ENCODE measurements at places on chromosomes 2 and 18.

- no peak for DNase-seq
Observed at GRCh38 chr2:190653231-190653630, 4.3 kb downstream of the NAB1 start.

DNA sequence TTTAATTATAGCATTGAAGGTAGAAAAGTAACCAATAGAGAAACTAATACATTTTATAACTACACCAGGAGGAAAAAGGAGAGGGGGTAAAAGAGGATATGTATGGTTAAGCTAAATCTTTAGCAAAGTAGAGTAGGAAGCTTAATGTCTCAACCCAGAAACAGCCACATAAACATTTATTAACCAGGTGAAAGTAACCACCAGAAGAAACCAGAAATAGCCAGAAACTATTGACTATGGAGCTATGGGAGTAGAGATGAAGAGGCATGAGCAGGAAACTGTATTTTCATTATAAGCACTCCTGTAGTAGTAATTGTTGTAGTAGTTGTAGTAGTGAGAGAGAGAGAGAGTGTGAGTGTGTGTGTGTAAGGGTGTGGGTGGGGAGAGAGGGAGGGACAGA lies 617.5 kb upstream of the CHAC2 start:
- no peak for DNase-seq

DNA sequence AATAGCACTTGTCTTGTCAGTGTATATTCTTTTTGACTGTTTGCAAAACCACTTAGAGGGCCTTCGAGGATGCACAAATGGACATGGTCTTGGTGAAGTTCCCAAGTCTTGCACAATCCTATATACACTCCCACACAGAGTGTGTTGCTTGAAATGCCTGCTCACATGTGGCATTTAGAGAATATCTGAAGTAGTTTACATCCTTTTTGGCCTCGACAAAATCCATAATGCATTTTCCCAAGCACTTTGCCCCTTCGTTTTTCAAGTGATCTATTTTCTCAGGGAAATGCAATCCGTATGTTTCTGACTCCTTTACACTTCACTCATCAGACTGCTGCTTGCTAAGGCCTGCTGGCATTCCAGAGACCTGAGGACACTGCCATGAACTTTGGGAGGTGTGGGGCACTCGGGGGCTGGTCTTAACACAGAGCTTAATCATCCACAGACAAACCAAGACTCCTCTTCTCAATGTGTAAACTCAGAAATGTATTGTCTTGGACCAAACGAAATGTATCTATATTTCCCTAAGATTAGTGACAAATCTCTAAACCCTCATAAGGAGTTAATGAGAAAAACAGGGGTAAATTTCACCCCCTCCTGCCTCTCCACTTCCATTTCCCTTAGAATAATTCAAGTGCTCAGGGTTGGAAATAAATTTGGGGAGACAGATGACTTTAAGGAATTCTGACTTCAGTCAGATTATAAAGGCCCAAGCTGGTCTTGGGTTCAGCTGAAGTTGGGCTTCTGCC lies 219.3 kb upstream of the APCDD1 start:
- no peak for DNase-seq

DNA sequence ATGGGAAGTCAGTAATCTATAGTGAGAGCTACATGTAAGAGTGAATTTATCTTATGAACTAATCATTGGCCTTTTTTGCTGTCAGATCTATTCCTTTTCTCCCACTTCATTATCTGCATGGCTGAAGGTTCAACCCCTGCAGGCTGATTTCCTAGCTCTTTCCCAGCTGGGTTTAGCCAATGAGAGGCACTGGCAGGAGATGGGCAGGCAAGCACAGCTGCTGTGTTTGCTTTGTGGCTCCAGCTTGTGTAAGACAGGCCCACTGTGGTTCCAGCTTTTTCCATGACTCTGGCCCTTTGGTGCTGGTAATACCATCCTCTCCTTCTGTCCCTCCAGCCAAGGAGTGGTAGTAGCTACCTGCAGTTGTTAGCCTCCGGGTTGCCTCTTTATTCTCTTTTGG lies 248.8 kb downstream of the PLCL1 start:
- no peak for DNase-seq

GRCh38 chr18:79413901-79414300 lies 18.2 kb downstream of the NFATC1 start:
- no peak for DNase-seq

DNA sequence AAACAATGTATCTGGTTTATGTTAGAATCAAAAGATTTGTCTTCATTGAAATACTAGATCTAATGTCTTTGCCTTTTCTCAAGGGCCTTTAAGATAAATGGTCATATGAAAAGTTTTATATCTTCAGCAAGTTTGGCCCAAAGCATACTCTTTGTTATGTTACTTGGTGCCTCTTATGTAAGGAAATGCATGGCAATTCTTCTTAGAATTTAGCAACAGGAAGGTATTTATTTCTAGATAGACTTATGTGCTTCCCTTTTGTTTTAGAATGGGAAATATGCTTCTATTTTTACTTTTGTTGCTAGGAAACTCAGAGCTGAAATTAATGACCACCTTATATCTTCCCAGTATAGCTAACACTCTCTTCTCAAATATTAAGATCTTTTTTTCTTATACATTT lies 117.4 kb upstream of the DLX2 start:
- no peak for DNase-seq

DNA sequence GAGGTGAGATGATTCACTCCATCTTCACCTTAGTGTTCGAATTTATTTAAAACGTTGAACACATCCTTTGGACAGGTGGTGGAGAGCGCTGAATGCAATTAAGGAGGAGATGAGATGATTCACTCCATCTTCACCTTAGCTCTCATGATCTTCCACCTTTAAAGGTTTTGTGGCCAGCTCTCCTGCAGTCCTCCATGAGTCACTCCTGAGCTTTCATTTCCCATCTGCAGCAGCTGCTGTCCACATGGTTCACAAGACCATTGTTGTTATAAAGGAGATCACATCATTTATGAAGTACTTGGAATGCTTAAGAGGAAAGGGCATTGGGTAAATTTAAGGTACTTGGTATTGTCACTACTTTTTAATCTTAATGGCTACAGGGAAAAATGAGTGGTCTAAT lies 298.5 kb downstream of the PAX3 start:
- DNase-seq: no peak

- no peak for DNase-seq
Observed at GRCh38 chr2:62826141-62826540, 120.6 kb downstream of the EHBP1 start.

- no peak for DNase-seq
Observed at GRCh38 chr2:181309586-181309985, 147.6 kb upstream of the ITGA4 start.

DNA sequence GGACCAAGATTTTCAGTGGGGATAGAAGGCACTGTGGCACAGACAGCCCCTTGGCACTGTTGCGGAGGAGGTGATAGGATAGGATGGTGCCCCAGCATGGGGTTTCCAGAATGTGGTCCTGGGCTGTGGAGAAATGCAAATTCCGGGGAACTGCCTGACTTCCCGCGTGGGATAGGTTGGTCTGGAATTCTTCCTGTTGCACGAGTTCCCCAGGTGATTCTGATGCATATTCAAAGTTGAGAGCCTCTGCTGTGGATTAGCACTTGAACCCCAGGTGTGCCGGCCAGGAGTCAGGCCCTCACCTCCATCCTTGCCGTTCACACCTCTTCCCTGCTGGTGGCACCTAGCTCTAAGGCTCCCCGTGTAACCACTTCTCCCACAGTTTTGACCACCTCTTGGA lies 15.5 kb downstream of the NCK2 start:
- no peak for DNase-seq

DNA sequence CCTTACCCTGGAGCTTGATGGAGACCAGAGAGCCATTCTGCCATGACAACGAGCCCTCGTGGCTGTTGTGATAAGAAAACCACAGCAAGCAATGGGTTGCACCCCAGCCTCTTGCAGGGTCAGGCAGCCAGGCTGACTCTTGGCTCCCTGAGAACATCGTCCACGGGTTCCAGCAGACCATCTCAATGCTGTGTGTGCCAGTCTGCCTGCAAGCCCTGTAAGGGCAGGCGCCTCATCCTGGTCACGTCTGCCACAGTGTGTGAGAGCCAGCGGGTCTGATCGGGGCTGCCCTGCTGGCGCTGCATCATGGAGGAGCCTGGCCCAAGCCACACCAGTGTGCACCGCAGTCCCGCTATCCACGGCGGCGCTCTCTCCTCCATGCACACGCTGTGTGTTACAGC lies 71.0 kb upstream of the MGAT4A start:
- no peak for DNase-seq

DNA sequence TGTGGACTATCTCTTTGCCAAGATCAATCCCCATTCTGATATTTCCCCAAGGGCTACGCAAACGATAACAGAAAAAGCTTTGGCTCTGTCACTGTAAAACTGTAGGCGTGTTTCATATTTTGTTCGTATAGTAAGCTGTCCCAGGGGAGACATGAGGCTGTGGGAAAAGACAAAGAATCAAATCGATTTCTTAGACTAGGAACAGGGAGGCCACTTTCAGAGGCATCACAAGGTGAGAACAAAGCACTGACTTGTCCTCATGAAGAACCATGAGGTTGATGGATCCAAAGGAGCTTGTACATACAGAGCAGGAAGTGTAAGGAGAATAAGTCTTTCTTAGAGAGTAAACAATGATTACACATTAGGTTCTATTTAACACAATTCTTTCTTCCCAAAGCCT lies 255.7 kb downstream of the HNMT start:
- DNase-seq: no peak

Data from NCI-H774 (cell line).